ENCODE measurements at places on chromosomes 4 and X. TPM values are rescaled to one million over a fixed set of nuclear protein-coding genes. Genes with fewer than 3 reads are reported as not detected.

DNA sequence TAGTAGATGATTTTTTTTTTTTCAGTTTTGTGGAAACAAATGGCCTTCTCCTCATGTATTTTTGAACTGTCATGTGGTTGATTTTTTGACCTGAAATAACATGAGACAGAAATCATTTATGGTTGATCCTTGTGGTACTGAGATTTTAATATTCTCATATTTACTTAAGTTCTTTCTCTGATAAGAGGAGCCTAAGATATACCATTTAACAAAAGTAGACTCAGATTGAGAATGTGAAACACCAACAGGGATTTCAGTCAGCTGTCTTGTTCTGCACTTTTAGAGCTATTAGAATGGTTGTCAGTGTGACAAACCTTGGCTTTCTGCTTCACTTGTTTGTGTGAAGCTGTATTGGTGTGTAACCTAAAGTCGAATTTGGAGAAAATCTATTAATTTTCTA lies 575.7 kb downstream of the SPOCK3 start:
- H3K4me3 ChIP-seq = no peak overlapping the region
- no peaks in the 10 kb centered on the region for H3K27me3 ChIP-seq
- no peak for DNase-seq
- no peak overlapping the region for H3K27ac ChIP-seq
- H3K36me3 ChIP-seq = no peaks in the 10 kb centered on the region

DNA sequence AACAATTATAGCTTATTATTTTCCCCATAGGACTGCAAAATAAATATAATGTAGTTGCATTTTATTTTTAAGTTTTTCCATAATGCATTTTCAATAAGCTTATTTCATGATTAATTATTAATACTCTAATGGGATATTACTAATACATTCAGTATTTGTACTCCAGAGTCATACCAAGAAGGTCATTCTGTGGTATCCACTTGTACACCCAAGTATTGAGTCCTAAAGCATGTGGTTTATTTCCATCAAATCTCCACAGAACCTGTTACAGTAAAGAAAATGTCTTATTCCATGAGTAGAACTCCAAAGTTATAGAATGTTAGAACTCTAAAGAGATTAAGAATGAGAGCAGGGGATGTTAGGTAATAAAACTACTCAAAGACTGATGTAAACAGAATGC lies 30.6 kb downstream of the UGT2A3 start:
- no peaks in the 10 kb centered on the region for H3K27me3 ChIP-seq
- H3K27ac ChIP-seq = no peak overlapping the region
- no peak for DNase-seq
- no peaks in the 10 kb centered on the region for H3K36me3 ChIP-seq
- H3K4me1 ChIP-seq = no peaks in the 10 kb centered on the region

GRCh38 chrX:39757971-39758370 lies 339.8 kb downstream of the BCOR start:
- no peak for DNase-seq
- no peak overlapping the region for H3K27ac ChIP-seq
- H3K36me3 ChIP-seq = no peaks in the 10 kb centered on the region
- H3K4me1 ChIP-seq = no peaks in the 10 kb centered on the region
- no peak overlapping the region for H3K4me3 ChIP-seq

DNA sequence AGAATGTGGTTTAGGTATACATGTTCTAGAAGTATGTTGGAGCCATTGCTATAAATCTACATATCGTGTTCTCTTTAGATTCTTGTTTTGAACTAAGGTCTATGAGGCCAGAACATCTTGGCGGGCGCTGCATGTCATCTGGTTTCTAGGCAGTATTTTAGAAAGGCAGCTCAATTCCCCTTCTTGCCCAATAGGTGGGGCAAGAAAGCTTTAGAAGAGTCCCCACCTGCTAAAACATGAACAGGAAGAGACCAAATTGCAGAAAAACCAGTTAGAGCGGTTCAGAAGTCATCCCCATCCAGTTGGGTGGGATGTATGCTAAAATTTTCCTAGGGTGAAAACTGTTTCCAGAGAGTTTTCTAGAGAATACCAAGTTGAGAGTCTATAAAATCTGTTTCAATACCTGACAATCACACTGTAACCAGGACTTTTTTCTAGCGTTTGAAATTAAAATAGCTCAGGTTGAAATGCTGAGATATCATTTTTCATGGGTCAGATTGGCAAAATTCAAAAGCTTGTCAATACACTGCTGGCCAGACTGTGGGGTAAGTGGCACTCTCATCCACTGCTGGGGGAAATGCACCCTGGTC lies 17.5 kb upstream of the SH3KBP1 start:
- H3K4me3 ChIP-seq = no peak overlapping the region
- no peaks in the 10 kb centered on the region for H3K27me3 ChIP-seq
- no peaks in the 10 kb centered on the region for H3K36me3 ChIP-seq
- H3K4me1 ChIP-seq = no peaks in the 10 kb centered on the region

DNA sequence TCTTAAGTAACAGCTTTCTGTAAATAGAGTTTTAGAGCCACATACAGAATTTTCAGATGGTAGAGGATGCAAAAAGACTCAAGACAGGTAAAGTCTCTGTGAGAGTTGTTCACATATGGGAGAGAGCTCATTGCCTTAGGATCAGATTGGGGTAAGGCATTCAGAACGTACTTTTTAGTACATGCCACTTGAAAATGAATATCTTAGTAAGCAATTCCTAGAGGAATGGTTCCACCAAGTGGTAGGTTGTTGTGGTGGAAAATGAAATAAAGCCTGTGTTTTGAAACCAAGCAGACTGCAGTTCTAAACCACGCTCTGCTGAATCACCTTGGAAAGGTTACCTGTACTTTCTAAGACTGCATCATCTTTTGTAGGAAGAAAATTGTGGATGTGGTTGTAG lies 547.0 kb upstream of the LCORL start:
- no peaks in the 10 kb centered on the region for H3K36me3 ChIP-seq
- no peaks in the 10 kb centered on the region for H3K27me3 ChIP-seq
- no peak overlapping the region for H3K4me3 ChIP-seq
- no peak for DNase-seq

DNA sequence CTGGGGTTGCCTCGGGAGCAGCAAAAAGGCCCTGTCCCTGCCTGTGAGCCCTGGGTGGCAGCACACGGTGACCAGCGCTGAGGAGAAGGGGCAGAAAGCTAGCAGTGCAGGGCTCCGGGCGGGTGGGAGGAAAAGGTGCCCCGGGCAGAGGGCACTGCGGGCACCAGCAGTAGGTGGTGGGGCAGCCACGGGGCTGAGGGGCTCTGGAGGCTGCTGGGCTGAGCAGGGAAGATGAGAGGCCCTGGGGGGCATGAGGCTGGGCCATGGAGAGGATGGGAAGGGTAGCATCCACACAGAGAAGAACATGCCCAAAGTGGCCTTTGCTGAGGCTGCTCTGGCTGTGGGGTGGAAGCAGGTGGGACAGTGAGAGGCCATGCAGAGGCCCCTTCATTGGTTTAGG lies 67.5 kb upstream of the NKX1-1 start:
- H3K4me3 ChIP-seq = no peak overlapping the region
- no peaks in the 10 kb centered on the region for H3K4me1 ChIP-seq
- peaks cover 5% of the 10 kb centered on the region for H3K27me3 ChIP-seq
- H3K36me3 ChIP-seq = no peaks in the 10 kb centered on the region
- no peak for DNase-seq
- no peak overlapping the region for H3K27ac ChIP-seq

DNA sequence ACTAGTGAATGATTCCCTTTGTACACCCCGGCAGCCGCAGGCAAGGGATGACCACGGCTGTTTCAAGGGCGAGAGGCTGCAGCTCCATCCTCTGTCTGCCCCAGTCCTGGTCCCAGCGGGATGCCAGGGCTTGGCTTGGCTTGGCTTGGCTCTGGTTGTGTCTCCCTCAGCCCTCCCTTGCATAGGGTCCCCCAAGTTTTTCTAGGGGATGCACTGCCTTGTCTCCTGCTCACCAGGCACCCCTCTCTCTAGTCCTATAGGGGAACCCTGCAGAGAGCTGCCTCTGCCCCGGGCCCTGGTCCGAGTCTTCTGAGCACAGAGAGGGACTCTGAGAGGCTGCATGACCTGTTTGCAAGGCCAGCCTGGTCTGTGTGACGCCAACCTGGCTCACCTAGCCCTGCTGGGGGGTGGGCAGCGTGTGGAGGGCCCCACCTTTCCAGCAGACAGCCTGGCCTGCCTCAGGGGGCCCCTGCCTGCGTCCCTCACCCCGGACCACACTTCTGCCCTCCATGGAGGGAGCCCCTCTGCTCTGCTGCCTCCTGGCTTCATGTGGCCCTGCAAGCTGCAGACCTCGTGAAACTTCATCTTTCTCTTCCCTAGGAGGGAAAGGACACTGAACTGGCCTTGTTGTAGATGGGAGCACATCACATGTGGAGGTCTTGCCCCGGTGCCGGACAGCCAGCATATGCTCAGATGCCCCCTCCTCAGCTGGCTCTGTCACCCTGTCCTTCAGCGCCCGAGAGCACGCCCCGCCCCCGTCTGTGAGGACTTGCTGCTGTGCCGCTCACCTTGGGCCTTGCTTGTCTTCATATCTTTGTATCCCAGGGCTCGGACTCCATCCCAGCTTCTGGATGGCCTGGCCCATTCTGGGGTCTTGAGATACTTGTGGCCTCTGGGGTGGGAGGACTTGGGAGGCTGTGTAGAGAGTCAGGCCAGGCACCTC lies 16.4 kb downstream of the SORCS2 start:
- no peaks in the 10 kb centered on the region for H3K36me3 ChIP-seq
- no peak overlapping the region for H3K27ac ChIP-seq
- H3K27me3 ChIP-seq = no peaks in the 10 kb centered on the region
- no peaks in the 10 kb centered on the region for H3K4me1 ChIP-seq

DNA sequence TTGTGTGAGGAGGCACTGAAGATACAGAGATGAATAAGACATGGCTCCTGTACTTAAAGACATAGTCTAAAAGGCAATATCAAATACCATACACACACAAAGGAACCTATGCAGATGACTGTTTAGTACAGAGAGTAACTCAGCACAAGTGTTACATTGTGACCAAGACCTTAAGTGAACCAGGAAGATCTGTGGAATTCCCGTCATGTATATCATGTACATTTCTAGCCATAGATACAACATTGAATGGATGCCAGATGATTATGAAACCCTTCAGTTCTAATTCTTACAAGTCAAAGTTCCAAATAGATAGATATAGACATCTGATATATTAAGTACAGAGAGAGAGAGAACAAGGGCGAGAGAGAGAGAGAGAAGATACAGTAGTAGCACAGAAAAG lies 73.2 kb downstream of the PAK3 start:
- H3K4me3 ChIP-seq = no peak overlapping the region
- H3K27ac ChIP-seq = no peak overlapping the region
- no peaks in the 10 kb centered on the region for H3K27me3 ChIP-seq
- H3K36me3 ChIP-seq = no peaks in the 10 kb centered on the region
- no peak for DNase-seq
- no peaks in the 10 kb centered on the region for H3K4me1 ChIP-seq

GRCh38 chr4:1305781-1306455 lies 16.2 kb downstream of the MAEA start:
- no peak overlapping the region for H3K27ac ChIP-seq
- DNase-seq = no peak
- H3K27me3 ChIP-seq = no peaks in the 10 kb centered on the region
- peaks cover 23% of the 10 kb centered on the region for H3K4me1 ChIP-seq
- H3K36me3 ChIP-seq = peaks cover 4% of the 10 kb centered on the region
- no peak overlapping the region for H3K4me3 ChIP-seq

DNA sequence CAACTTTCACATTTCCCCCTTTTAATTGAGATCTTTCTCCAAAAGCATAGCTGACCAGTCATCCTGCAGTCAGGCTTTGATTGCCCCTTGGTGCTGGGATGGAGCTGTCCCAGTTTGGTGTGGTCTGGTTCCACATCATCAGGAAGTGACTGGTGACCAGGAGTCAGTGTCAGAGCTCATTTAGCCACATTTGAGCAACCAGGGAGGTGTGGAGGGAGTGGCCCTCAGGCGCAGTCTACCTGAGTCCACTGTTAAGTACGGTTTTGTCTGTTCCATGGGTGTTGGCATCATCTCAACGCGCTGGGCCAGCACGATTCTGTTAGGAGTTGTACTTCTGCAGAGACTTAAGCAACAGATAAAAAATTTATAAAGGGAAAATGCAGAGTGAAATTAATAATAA lies 52.6 kb downstream of the RGS12 start:
- no peak overlapping the region for H3K27ac ChIP-seq
- H3K36me3 ChIP-seq = no peaks in the 10 kb centered on the region
- no peaks in the 10 kb centered on the region for H3K4me1 ChIP-seq
- H3K4me3 ChIP-seq = no peak overlapping the region

The SSX2 gene
- not detected for total RNA-seq

The WDFY3 gene
- 151 TPM for total RNA-seq

The GPAT3 gene
- total RNA-seq = 11.4 TPM
